G401 (cell line): ENCODE measurements at places on chromosomes 3 and 15.

DNA sequence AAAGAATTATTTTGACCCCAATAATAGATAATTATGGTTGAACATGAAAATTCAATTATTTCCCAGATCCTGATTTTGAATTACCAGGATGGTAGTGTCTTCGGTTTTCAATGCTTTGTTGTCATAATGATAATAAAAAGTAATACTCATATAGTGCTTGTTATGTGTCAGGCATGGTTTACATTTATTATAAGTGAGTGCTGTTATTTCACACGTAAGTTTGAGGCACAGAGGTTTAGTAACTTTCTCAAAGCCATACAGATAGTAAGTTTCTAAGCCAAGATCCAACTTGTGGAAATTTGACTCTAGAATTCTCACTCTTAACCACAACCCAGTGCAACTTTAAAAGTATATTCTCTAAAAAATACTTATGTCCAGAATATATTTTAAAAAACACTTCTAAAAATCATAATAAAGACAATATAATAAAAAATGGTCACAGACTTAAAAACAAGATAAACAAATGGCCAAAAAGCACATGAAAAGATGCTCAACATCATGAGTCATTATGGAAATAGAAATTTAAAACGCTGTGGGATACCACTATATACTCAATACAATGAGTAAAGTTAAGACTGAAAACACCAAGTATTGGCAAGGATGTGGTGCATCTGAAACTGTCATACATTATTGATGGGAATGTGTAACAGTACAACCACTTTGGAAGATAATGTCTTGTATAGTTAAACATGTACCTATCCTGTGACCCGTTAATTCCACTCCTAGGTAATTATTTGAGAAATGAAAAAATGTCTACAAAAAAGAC is 45.2 kb downstream of the SPRED1 start:
- DNase-seq = no peak

DNA sequence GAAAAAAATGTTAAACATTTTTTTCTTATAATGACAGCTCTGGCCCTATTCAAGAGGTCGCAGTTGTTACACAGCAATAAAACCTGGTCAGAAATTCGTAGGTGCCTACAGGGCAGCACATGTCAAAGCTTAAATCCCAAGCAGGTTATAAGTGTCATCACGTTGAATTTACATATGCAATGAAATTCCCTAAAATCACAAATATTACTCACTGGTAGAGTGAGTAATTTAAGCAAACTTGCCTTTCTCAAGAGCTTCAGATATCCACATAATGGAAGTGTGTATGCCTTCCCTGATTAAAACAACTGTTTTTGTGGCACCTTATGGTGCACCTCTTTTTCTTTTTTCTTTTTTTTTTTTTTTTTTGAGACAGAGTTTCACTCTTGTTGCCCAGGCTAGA is 90.7 kb upstream of the FNDC3B start:
- no peak for DNase-seq

DNA sequence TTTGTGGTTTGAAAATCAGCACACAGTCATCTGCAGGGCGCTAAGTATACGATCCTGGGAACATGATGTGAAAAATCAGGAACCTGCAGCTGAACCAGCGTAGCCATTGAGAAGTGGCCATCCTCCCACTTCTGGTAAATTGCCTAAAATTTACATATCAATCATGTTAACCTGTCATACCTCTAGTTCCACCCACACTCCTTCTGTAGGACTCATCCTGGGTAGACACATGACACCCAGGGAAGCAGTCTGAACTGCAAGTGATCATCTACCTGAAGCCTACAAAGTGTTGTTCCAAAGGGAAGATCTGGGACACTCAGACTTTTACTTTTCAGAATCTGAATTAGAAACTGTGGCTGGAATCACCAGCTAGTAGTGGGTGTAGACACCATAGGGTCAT is 5.5 kb upstream of the PSMD6 start:
- no peak for DNase-seq

GRCh38 chr15:89675606-89676005 is 3.6 kb downstream of the PLIN1 start:
- DNase-seq = no peak

GRCh38 chr3:117526470-117527079 is 817.0 kb downstream of the TUSC7 start:
- peak; percentile 11 for DNase-seq
